ENCODE measurements at places on chromosomes 5 and 9. TPM values are rescaled to one million over a fixed set of nuclear protein-coding genes. Genes with fewer than 3 reads are reported as not detected.

DNA sequence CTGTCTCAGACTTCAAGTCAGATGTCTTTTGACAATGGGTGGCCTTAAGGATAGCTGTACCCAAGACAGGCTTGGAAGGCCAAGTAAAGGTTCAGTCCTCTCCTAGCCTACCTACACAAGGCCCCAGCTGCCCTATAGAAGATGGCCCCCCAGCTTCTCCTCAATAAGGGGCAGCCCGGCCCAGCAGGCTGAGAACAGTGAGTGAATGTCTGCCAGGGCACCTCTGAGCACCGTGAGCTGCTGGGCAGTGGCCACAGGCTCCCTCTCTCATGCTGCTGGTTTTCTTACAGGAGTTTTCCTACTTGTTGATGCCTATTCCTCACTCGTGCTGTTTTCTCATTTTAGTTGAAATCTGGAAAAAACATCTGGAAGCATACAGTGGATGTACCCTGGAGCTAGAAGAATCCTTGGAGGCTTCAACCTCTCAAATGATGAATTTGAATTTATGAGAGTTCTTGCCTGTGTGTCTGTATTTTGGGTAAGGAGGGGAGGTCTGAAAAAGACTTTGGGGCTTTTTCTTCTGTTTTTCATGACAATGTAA is 40.1 kb downstream of the SECISBP2 start:
- DNase-seq, result no peak

GRCh38 chr5:61332358-61332749 is 296 bp downstream of the ZSWIM6 start:
- DNase-seq, result peak; percentile 80

DNA sequence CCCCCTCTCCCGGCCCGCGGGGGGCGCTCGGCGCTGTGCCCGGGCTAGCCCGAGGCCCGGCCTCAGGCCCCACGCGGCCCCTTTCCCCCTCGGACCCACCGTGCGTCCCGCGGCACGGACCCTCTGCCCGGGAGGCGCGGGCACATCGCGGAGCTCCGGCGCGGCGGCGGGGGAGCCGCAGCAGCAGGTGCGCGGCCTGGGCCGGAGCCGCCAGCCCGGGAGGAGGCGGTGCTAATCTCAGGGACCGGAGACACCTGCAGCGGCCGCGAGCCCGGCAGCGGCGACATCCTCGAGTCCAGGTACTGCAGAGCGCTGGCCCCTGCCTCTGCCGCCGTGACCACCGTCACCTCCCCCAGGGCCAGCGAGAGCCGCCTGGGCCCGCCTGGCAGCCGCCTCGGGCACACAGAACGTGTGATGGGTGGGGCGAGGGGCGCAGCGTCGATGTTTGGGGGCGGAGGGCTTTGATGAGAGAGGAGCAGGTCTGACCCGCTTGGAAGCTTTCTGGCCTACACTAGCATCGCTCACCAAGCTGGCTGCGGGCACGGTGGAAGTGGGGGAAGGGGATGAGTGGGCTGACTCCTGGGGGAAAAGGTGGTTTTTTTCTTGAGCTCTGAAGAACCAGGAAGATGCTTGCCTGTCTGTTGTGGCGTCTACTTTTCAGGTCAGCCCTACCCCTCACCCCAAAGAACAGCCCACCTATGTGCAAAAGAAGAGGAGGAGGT is 524 bp downstream of the CYFIP2 start:
- DNase-seq, result peak; percentile 70

GRCh38 chr5:73783828-73784227 is 157.8 kb downstream of the ARHGEF28 start:
- DNase-seq, result no peak

Gene IL17B
- total RNA-seq, result 0.65 TPM

DNA sequence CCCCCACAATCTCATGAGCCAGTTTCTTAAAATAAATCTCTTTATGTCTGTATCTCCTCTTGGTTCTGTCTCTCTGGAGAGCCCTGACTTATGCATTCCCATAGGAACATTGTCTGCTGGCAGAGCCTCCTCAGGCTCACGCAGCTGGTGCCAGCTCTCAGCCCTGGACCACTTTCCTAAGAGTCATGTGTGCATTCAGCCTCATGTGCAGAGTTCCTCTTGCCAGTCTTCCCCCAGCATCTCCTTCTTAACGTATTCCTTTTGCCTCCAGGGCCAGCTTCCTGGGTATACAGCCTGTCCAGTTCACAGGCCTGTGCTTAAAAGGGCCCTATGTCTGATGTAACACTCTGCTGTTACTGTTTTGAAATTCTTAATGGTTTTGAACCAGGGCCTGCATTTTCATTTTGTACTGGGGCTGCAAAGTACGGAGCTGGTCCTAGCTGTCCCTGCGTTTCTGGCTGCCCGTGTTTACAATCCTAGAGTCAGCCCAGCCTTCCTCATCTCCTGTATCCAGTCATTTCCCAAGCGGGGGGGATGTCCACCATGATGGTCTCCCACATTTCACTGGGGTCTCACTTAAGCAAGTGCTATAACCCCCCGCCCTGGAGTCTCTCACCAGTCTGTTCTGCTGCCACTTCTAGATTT is 18.1 kb downstream of the ANKRD33B start:
- DNase-seq, result no peak

Measured in right cardiac atrium (tissue), 5 donors.